ENCODE measurements at places on chromosomes 7 and 10. TPM values are rescaled to one million over a fixed set of nuclear protein-coding genes. Genes with fewer than 3 reads are reported as not detected.

The OR2A7 gene
- total RNA-seq, result 0.29 TPM

The PHYHIPL gene
- not detected for total RNA-seq

The NRCAM gene
- 0.35 TPM for total RNA-seq

The MLXIPL gene
- 2.5 TPM for total RNA-seq

The ZNF467 gene
- total RNA-seq, result 8.3 TPM

The COBL gene
- total RNA-seq, result 102 TPM

The PLCE1 gene
- 10.0 TPM for total RNA-seq

The NME8 gene
- not detected for total RNA-seq

The C10orf67 gene
- total RNA-seq, result 0.63 TPM

The HABP2 gene
- not detected for total RNA-seq

The MEOX2 gene
- 13.7 TPM for total RNA-seq

The WNT16 gene
- not detected for total RNA-seq

GRCh38 chr10:97498841-97499560 lies at the start of gene UBTD1:
Gene UBTD1, plus strand, starts transcription at chr10:97498924. Its CDS starts 280 bp downstream, at chr10:97499204.
- peak within 1 kb of the TSS; percentile 98 for H3K4me3 ChIP-seq
- no peaks in the 10 kb centered on the region for H3K27me3 ChIP-seq
- DNase-seq, result peak; percentile 72
- peaks cover 19% of the 10 kb centered on the region for H3K4me1 ChIP-seq
- H3K27ac ChIP-seq, result peak within 1 kb of the TSS; percentile 96
- H3K36me3 ChIP-seq, result no peaks in the 10 kb centered on the region

DNA sequence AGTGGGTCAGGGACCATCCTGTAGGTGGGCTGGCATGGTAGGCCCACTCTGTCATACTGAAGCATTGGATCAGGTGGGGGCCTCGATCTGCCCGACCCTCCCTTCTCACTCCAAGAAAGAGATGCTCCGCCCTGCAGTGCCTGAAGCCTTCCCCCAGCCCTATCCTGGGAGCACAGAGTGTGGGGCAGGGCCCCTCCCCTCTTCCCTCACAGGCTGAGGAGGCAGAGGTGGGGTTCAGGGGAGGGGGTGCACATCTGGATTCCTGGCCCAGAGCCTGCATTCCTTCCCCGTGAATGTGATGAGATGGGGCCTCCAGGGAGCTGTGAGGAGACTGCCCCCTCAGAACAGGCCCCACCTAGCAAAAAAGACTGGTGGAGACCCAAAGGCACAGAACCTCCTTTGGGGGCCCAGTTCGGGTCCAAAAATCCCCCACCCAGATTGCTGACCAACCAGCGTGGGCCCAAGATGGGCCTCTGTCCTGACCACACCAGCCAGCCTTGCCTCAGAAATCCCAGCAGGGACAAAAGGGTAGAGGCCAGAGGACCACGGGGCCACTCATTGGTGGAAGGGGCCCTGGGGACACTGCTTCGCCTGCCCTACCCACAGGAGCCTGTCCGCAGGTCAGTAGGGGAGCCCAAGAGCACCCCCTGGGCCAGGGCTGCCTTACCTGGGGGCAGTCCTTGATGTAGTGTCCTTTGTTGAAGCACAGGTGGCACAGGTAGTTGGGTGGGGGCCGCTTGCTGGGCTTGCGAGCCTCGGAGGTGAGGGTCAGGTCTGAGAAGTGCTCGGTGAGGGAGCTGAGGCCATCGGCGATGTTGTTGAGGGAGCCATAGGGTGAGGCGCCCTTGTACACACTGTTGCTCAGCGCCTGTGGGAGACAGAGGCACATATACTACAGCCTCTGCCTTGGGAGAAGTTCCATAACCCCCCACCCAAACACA lies 13.3 kb downstream of the ZCCHC24 start:
- DNase-seq, result no peak
- H3K27me3 ChIP-seq, result no peaks in the 10 kb centered on the region

DNA sequence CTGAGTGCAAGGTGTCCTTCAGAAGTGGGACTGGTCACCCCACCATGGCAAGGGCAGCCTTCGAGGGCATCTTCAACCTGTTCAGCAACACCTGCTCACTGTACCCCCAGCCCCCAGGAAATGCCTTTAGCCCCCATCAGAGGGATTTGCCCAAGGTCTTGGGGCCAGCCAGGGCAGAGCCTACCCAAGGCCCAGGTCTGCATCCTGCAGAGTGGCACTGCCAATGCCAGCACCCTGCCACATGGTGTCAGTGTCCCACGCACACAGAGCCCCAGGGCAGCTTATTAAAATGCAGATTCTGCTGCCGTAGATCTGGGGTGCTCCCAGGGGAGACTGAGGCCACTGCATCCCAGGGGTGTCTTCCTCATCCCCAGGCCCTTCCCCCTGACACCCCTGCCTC lies 106.2 kb upstream of the KCTD7 start:
- no peak for DNase-seq
- H3K27ac ChIP-seq, result no peak overlapping the region
- H3K27me3 ChIP-seq, result no peaks in the 10 kb centered on the region
- no peaks in the 10 kb centered on the region for H3K36me3 ChIP-seq

- H3K27me3 ChIP-seq, result no peaks in the 10 kb centered on the region
- no peak for DNase-seq
- peaks cover 20% of the 10 kb centered on the region for H3K4me1 ChIP-seq
- H3K4me3 ChIP-seq, result no peak overlapping the region
- H3K27ac ChIP-seq, result no peak overlapping the region
These were observed 871.7 kb downstream of the LRMDA start for GRCh38 chr10:76302961-76303630.

DNA sequence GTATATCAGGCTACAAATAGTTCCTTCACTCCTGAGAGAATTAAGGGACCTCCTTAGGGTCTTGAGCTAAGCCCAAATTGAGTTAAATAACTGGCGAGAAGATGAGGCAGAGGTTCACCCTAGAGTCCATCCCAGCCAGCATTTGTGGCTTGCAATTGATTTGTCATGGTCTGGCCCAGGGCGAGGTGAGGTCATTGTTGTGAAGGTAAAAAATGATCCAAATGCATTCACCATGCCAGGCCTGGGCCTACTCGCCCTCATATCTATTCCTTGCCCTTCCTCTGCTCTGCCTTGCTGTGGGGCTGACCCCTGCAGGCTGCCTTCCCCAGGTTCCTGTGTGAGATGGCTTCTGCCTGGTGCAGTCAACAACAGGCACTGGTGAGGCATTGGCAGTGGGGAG lies 207.2 kb downstream of the ZNF365 start:
- H3K27ac ChIP-seq, result no peak overlapping the region
- no peak overlapping the region for H3K4me3 ChIP-seq
- no peaks in the 10 kb centered on the region for H3K36me3 ChIP-seq
- no peaks in the 10 kb centered on the region for H3K27me3 ChIP-seq

- H3K4me3 ChIP-seq, result no peak overlapping the region
- H3K27me3 ChIP-seq, result peaks cover 1% of the 10 kb centered on the region
- peaks cover 23% of the 10 kb centered on the region for H3K4me1 ChIP-seq
- no peak for DNase-seq
- no peak overlapping the region for H3K27ac ChIP-seq
These were observed 5.9 kb upstream of the MAGI2 start for GRCh38 chr7:79459381-79459780.

GRCh38 chr10:70582793-70583668 lies 19.5 kb downstream of the PRF1 start:
- H3K4me3 ChIP-seq, result no peak overlapping the region
- no peaks in the 10 kb centered on the region for H3K27me3 ChIP-seq
- H3K4me1 ChIP-seq, result peaks cover 26% of the 10 kb centered on the region
- H3K27ac ChIP-seq, result no peak overlapping the region
- no peaks in the 10 kb centered on the region for H3K36me3 ChIP-seq

GRCh38 chr7:75849573-75849972 lies 29.3 kb upstream of the RHBDD2 start:
- no peak overlapping the region for H3K4me3 ChIP-seq
- no peak for DNase-seq
- H3K27me3 ChIP-seq, result no peaks in the 10 kb centered on the region
- H3K4me1 ChIP-seq, result no peaks in the 10 kb centered on the region
- no peak overlapping the region for H3K27ac ChIP-seq

- peaks cover 7% of the 10 kb centered on the region for H3K4me1 ChIP-seq
- H3K27me3 ChIP-seq, result no peaks in the 10 kb centered on the region
- no peak overlapping the region for H3K4me3 ChIP-seq
- no peak for DNase-seq
These were observed 352.8 kb downstream of the KCNMA1 start for GRCh38 chr10:77284797-77285196.

Measured in heart left ventricle (tissue), 16 donors.